Retinal pigment epithelial cell (primary cell): ENCODE measurements at places on chromosomes 4 and X.

DNA sequence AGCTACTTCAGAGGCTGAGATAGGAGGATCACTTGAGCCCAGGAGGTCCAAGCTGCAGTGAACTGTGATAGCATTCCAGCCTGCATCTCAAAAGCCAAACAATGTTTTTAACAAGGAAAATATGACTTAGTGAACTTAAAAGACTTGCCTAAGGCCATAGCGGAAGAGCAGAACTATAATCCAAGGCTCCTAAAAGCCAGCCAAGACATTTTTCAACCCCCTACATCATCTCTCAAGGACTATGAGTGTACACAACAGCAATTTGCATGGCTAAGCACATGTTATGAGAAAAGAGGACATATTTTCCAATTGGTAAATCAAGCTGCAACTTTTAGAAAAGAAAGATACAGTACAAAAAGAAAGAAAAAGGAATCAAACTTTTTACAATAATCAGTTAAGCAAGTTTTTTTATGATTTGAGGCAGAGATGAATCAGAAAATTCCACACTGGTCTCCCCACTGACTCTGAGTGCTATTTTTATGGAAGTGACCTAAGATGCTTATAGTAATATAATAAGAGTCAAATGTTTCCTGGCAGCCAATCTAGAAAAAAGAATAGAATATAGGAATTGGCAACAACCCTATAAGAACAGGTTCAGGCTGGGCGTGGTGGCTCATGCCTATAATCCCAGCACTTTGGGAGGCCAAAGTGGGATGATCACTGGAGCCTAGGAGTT is 9.8 kb upstream of the ACOT9 start:
- DNase-seq, result peak; percentile 49

DNA sequence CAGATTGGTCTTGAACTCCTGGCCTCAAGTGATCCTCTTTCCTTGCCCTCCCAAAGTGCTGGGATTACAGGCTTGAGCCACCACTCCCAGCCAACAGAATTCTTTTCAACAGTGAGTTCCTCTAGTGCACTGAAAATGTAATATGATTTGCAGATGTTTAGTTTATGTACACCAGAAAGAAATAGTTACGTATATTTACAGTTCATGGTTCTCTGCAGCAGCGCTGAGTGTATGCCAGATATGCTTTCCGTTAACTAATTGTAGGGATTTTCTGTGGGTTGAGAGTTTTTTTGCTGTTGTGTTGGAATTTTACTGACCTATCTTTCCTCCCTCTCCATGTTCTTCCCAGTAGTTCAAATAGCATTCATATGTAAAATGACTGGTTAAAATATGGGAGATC is 44.0 kb downstream of the GAB1 start:
- no peak for DNase-seq

GRCh38 chr4:2886161-2886560 is 42.5 kb downstream of the ADD1 start:
- peak; percentile 35 for DNase-seq

- no peak for DNase-seq
These were observed 3.1 kb downstream of the FRMPD3 start for GRCh38 chrX:107452581-107452980.

DNA sequence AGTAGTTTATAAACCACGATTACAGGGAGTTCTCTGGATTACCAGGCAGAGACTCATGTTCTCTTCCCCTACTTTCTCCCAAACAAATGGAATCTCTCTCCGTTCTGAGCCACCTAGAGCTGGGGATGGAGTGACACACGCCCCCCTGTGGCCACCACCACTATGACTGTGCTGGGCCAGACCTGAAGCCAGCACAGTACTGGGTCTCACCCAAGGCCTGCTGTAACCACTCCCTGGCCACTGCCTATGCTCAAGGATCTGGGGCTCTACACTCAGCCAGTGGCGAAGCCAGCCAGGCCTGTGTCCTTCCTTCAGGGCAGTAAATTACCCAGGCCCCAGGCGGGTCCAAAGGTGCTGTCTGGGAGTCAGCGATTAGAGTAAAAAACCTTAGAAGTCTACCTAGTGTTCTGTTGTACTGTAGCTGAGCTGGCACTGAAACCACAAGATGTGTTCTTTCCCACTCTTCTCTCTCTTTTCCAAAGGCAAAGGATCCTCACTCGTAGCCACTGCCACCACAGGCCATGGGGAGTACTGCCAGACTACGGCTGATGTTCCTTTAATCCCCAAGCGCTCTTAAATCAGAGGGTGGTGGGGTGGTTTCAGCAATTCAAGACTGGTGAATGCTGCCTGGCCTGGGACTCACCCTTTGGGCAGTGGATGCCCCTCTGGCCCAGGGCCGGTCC is 412.2 kb upstream of the ARX start:
- no peak for DNase-seq

GRCh38 chr4:118086344-118086743 is 52.1 kb downstream of the NDST3 start:
- DNase-seq, result peak; percentile 68

DNA sequence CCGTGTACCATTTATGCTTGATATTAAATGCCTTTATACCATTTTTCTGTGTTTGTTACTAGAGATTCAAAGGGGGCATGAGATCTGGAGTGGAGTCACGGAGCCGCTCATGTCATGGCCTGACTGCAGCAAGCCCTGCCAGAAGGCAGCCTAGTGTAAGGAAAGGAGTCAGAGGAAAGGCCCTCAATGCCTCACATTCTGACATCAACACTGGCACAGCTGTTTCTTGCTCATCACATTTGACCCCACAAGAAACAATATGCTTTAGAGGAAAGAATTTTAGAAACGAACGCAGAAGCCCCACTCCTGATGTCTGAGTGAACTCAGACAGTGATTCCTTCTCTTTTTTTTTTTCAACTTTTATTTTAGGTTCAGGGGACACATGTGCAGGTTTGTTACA is 322.4 kb upstream of the CPEB2 start:
- no peak for DNase-seq
